ENCODE measurements at places on chromosomes 7 and 10. TPM values are rescaled to one million over a fixed set of nuclear protein-coding genes. Genes with fewer than 3 reads are reported as not detected.

The RABGEF1 gene
- total RNA-seq, result 28.6 TPM

The TRRAP gene
- 89.9 TPM for total RNA-seq

The WEE2 gene
- total RNA-seq, result not detected

The FGL2 gene
- 2.9 TPM for total RNA-seq

The GRID1 gene
- total RNA-seq, result not detected

The PLEKHS1 gene
- total RNA-seq, result 0.12 TPM

The RNF133 gene
- not detected for total RNA-seq

The KLLN gene
- total RNA-seq, result 1.3 TPM

The OR6V1 gene
- not detected for total RNA-seq

The GPR85 gene
- not detected for total RNA-seq

The TMEM270 gene
- not detected for total RNA-seq

The AGMO gene
- total RNA-seq, result not detected

The HMX3 gene
- total RNA-seq, result not detected

The SPDYE11 gene
- not detected for total RNA-seq

The NEBL gene
- total RNA-seq, result not detected

The TMEM196 gene
- total RNA-seq, result not detected

The CALCR gene
- not detected for total RNA-seq

The SPDYE5 gene
- total RNA-seq, result not detected

The MEPCE gene
- total RNA-seq, result 58.8 TPM

The STEAP1B gene
- not detected for total RNA-seq

The ITPRID1 gene
- not detected for total RNA-seq

The VSIR gene
- total RNA-seq, result 98.4 TPM

The SCIN gene
- 0.25 TPM for total RNA-seq

The EPO gene
- total RNA-seq, result not detected

The IDI2 gene
- total RNA-seq, result not detected

The FANK1 gene
- 0.72 TPM for total RNA-seq

The EGFR gene
- not detected for total RNA-seq

The CFAP46 gene
- not detected for total RNA-seq

The NPSR1 gene
- total RNA-seq, result not detected

The FAM237B gene
- total RNA-seq, result not detected

The TSPAN33 gene
- total RNA-seq, result 0.83 TPM

The HKDC1 gene
- 3.5 TPM for total RNA-seq

The ACTL6B gene
- not detected for total RNA-seq

The TMEM139 gene
- 0.61 TPM for total RNA-seq

The PAX4 gene
- total RNA-seq, result not detected

The PIK3CG gene
- 32.6 TPM for total RNA-seq

The ANKRD30A gene
- not detected for total RNA-seq

The CD36 gene
- 4.3 TPM for total RNA-seq

The ERVW-1 gene
- not detected for total RNA-seq

The CTAGE8 gene
- total RNA-seq, result not detected

The SPDYE9 gene
- total RNA-seq, result not detected

The ENKUR gene
- not detected for total RNA-seq

The CFAP70 gene
- 3.8 TPM for total RNA-seq

The ANK3 gene
- 90.1 TPM for total RNA-seq

The HUS1 gene
- 72.5 TPM for total RNA-seq

The LIPK gene
- not detected for total RNA-seq

The DPYSL4 gene
- 0.58 TPM for total RNA-seq

The GDF2 gene
- total RNA-seq, result not detected

The HABP2 gene
- total RNA-seq, result not detected

The SUGCT gene
- total RNA-seq, result 4.4 TPM

The TLX1 gene
- not detected for total RNA-seq
